Spleen (tissue), 13 donors: ENCODE measurements at places on chromosomes 4 and X. TPM values are rescaled to one million over a fixed set of nuclear protein-coding genes. Genes with fewer than 3 reads are reported as not detected.

GRCh38 chrX:124098089-124098488 is 136.6 kb downstream of the STAG2 start:
- H3K27ac ChIP-seq = no peak overlapping the region
- no peak overlapping the region for H3K4me3 ChIP-seq
- H3K36me3 ChIP-seq = peaks cover 74% of the 10 kb centered on the region
- no peak for DNase-seq
- no peaks in the 10 kb centered on the region for H3K27me3 ChIP-seq

GRCh38 chr4:128379860-128380259 is 92.2 kb upstream of the PGRMC2 start:
- no peaks in the 10 kb centered on the region for H3K36me3 ChIP-seq
- H3K27ac ChIP-seq = no peak overlapping the region

GRCh38 chr4:187059895-187060294 is 336.2 kb upstream of the FAT1 start:
- H3K27ac ChIP-seq = no peak overlapping the region
- no peaks in the 10 kb centered on the region for H3K27me3 ChIP-seq
- no peak overlapping the region for H3K4me3 ChIP-seq
- H3K36me3 ChIP-seq = no peaks in the 10 kb centered on the region
- DNase-seq = no peak

DNA sequence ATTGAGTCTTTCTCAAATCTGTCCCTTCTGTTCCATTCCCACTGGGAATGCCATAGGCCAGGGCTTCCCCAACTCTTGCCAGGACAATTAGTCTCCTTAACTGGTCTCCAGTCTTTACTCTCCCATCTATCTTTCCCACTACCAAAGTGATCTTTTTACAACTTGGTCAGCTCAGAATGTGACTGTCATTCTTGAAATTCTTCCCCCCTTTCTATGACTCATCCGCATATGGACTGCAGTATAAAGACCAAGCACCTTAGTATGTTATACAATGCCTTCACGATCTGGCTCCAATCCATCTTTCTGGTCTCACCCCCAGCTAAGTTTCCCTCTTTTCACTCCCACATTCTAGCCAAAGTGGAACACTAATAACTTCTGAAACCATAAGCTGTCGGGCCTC is 383.8 kb downstream of the OPHN1 start:
- H3K4me1 ChIP-seq = no peaks in the 10 kb centered on the region
- no peak overlapping the region for H3K4me3 ChIP-seq
- no peak overlapping the region for H3K27ac ChIP-seq
- no peaks in the 10 kb centered on the region for H3K27me3 ChIP-seq

- no peaks in the 10 kb centered on the region for H3K27me3 ChIP-seq
- H3K36me3 ChIP-seq = no peaks in the 10 kb centered on the region
- DNase-seq = no peak
- no peaks in the 10 kb centered on the region for H3K4me1 ChIP-seq
- no peak overlapping the region for H3K27ac ChIP-seq
Observed at GRCh38 chr4:37219242-37219641, 25.3 kb upstream of the NWD2 start.

The IGFBP7 gene
- 947 TPM for total RNA-seq
